ENCODE measurements at places on chromosomes 12 and 14.
A peak's percentile ranks its signal among the peaks of the same experiment; 100 is the strongest.

GRCh38 chr12:57621497-57622292, 10.5 kb downstream of the ARHGEF25 start:
- no peak for DNase-seq

DNA sequence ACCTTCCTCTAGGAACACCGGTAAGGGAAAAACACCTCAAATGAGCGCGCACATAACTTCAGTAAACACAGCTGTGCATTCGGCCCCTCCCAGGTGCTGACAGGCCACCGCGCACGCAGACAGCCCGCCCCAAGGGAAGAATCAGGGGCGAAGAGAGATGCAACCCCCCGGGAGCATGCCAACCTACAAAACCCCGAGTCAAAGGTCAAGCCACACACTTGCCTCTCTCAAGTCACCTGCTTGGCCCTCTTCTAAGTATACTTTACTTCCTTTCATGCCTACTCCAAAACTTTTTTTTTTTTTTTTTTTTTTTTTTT, 2.3 kb upstream of the CYP46A1 start:
- peak; percentile 67 for DNase-seq

DNA sequence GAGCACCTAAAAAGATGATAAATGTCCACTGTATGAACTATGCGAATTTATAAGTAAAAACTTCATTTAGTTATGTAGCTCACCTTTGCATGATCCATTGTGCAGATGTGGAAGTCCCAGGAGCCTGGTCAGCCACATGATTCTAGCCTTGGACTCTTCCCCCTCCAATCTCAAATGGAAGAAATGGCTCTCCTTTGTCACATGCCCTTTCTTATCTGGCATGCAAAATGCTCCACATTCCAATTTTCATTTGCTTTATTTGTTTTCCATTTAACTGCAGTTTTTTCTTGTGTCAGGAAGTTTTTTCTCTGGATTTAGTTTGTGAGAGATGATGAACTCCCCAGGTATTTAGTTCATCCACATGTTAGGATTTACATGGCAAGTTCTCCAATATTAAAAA, 73.8 kb downstream of the DYRK2 start:
- no peak for DNase-seq

DNA sequence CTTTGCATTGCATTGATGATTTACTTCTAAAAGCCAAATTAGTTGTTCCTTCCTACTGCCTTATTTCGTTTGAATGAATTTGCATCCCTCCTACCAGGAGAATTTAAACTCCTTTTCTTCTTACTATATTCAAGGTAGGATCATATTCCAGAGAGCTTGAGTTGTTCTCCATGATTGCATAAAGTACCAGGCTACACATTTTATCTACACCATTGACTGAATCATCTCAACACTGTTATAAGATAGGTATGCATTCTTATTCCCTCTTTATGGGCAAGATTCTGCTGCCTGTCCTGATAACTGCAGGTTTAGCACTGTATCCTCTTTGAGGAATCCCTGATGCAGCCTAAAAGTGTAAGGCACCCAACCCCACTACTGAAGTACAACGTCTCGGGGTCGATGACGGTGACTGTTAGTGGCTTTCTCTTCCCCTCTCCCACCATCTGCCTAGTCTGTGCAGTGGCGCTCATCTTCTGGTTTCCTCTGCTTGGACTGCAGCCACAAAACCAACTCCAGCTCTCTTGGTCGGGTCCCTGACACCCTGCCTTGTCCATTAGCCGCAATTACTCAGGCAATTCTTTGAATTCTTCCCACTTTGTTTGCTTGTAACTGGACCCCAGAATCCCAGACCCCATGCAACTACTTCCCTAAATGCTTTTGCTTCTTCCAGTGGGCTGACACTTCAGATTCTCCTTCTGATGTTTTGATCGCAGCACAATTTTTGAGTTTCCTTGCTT, 44.4 kb upstream of the STXBP6 start:
- DNase-seq: no peak

Data from posterior vena cava (tissue), 2 donors.